Neuronal stem cell (in vitro differentiated cells): ENCODE measurements at places on chromosomes 12 and 14.
A peak's percentile ranks its signal among the peaks of the same experiment; 100 is the strongest.

GRCh38 chr12:114194956-114195355 lies 211.0 kb downstream of the TBX5 start:
- no peak for DNase-seq

DNA sequence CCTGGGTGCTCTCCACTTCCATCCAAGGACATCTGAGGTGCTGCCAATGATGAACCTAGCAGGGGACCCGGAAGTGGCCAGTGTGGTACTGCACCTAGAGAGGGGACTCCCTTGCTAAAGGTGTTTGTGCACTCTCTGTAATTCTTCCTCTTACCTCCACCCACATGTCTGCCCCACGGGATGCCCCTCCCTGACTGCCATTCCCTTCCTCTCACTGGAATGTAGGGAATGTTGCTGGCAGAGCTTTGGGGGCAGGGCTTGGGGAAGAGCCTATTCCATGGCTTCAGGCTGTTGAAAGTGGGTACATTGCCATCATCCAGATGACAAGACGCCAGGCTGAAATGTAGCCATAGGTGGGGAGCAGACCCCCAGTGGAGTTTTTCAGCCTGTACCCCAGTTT lies 153.2 kb downstream of the SMOC1 start:
- no peak for DNase-seq

DNA sequence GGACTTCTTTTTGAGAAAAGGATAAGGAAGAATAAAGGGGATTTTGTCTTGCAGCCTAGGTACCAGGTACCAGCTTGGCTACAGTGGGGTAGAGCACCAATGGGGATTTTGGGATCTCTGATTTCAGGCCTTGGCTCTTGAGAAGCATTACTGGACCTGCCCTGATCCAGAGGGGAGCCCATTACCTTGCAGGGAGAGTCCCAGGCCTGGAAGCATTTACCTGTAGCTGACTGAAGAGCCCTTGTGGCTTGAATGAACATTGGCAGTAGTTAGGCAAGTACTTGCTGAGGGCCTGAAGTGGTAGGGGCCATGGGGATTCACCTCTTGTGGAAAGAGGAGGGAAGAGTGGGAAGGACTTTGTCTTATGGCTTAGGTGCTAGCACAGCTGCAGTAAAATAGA lies 308.2 kb upstream of the FBXO33 start:
- DNase-seq: no peak

DNA sequence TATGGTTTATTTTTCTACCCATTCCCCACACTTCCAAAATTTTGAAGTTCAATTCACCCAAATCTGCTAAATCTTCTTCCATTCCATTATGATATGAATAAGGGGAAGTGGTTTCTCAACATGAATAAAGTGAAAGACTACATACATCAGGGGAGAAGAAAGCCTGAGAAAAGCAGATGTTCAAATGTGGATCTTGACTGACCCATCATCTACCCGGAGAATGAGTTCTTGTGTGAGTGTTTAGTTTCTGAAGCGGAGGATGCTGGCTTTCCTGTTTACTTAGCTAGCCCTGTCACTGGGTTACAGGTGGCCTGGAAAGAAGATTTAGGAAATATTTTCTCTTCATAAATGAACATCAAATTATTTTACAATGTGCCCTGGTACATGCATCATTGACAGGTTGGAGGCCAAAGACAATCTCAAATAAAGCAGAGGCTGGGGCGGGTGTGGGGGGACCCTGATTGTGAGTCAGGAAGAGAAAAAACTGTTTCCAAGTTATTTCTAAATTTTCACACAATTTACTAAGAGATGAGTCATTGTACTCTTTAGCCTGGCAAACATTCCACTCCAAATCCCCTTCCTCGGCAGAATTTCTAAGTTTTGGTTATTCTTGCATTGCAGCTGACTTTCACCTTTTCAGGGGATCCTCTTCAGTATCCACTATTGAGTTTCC lies 135.6 kb downstream of the SLC25A21 start:
- no peak for DNase-seq

GRCh38 chr14:74464785-74465184 lies 28.3 kb downstream of the NPC2 start:
- no peak for DNase-seq

DNA sequence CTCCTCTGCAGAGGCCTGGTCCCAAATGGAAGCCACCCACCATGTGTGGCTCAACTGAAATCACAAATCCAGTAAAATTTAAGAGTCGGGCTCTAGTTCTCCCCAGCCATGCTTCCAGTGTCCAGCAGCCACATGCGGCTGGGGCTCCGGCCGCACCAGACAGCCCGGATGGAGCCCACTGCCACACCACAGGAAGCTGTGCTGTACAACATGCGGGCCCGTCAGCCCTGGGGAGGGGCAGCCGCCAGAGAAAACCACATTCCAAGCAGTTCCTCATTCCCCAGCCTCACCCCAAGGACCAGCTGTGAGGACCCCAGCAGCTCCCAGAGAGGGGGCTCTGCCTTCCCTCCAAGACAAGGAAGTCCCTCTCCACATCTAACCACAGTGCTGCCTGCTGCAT lies 135.0 kb downstream of the NCOR2 start:
- DNase-seq: no peak

DNA sequence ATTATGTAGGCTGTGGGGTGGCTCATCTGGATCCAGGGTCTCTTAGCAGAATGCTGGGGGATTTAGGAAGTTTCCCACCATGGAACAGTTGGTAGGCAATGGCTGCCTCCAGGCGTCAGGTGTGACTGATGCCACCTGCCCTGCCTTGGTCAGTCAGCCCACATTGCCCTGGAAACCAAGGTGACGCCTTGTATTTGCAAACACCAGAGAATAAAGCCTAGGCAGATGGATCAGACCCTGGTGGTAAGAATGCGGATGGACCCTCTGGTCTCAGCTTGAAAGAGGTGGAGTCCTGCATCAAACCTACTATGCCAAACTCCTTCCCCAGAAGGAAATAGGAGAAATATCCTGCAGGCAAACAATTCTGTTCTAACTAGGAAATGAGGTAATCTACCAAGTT lies 38.2 kb downstream of the NCKAP5L start:
- DNase-seq: no peak

DNA sequence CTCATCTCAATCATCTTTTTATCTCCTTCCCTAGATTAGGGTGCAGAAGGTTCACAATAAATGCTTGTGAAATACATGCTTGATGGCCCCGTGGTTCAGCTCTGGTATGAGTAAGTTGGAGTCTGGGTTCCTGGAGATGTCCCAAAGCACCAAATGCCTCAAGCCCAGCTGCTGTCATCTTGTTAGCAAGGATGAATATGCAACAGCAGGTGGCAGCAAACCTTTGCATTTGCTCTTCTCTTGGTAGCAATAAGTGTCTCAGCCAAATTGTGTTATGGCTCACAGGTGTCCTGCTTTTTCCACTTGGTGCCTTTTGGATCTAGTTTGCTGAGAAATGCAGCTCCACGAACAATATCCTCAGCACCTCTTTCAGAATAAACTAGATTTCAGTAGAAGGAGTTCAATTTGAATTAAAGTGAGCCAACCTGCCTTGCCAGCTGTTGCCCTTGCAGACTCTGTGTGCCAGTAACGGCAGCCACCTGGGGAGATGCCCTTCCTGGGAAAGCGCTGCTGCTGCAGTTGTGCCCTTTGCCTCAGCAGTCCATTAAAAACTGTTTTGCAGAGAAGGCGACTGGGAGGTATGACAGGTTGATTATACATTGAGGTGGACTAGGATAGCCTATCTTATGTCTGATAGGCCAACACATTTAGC lies 417.3 kb downstream of the SNAPC1 start:
- DNase-seq: peak; percentile 64

DNA sequence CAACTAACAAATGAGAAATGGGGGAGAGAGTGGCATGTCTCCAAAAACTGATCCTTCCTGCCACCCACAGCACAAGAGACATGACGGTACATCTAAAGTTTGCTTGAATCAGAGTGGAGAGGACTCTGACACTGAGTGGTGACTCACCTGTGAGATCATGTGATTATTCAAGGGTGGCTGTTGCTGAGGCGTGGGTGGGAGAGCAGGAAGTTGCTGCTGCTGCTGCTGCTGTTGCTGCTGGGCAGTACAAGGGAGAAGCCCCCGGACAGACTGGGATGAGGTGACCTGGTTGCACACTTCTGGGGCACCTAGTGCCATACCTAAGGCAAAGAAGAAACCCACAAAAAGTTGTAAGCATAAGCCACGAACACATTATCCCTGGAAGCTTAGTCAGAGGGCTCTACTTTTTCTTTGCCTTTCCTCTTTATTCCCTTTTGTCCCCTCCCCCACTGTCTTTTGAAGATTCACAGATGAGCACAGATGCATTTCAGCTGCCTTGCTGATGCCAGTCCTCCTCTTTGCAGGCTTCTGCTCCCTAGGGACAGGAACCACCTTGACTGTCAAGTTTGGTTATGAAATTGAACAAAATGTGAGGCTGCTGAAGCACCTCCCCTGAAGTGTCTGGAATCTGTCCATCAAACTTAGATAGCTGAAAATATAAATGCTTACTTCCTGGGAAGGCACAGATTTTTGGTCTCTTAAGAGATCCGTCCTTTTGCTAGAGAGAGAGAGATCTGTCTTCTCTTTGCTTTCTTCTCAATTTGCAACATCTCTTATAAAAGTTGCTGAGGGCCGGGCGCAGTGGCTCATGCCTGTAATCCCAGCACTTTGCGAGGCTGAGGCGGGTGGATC lies 29.4 kb upstream of the STAC3 start:
- DNase-seq: no peak

- DNase-seq: no peak
Measured at GRCh38 chr14:32438517-32438916, 109.4 kb downstream of the AKAP6 start.

DNA sequence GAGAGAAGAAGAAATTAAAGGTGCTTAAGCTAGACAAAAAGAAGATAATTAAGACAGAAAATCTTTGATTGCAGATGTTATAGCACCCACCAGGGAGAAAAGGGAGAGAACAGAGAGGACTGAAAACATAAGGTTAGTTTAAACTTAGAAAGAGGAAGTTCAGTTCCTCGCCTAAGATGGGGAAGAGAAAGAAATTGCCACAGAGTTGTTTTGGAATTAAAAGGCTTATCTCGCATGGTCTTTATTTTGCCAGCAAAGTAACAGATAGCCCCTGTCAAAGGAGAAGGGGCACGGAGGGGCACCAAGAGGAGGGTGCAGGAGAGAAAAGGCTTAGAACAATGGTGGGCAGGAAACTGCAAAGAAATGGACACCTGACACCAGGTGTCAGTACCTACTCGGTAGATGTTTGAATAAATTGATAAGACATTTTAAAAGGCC lies 17.8 kb upstream of the OXA1L start:
- no peak for DNase-seq

- no peak for DNase-seq
Measured at GRCh38 chr12:126182619-126183236, 1117.5 kb downstream of the AACS start.

DNA sequence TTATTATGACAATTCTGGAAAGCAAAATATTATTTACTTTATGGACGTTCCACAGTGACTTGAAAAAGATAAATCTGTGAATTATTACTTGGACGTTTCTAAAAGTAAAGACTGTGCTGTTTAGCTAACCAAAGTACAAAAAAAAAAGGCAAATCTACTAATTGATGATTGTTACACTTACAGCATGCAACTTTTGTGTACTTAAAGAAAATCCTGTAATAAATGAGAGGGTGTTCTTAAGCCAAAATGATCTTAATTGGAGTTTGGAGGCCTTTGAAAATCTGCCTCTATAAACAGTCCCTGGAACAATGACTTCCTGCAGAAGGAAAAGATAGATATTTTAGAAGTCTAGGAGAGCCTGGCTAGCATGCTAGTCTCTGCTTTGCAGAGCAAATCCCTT lies 434.0 kb upstream of the SYT1 start:
- no peak for DNase-seq

DNA sequence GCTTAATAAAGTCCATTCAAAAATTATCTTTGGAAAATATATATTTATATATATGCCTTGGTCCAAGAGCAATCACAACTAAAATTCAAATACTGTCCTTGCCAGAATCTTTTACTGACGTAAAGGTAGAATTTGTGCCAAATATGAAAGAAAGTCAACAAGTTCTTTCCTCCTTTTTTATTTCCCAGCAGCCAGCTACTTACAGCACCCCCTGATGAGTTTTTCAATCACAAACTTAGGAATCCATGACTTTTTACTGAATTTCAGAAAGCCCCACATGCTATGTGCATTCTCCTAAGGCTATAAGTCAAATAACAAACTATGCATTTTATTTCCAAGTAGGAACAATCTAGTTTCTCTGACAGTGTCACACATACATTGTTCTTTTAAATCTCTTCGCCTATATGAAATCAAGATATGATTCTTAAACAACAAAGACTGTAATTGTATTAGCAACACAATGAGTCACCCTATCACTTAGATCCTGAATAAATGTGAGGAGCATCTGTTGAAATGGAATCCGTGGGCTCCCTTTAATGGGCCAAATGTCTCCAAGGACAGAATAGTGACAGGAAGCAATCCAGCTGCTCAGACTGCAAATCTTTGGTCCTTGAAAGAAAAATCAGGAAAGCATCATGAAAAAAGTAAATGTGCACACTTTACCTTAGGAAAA lies 271.4 kb downstream of the DUSP6 start:
- DNase-seq: no peak

DNA sequence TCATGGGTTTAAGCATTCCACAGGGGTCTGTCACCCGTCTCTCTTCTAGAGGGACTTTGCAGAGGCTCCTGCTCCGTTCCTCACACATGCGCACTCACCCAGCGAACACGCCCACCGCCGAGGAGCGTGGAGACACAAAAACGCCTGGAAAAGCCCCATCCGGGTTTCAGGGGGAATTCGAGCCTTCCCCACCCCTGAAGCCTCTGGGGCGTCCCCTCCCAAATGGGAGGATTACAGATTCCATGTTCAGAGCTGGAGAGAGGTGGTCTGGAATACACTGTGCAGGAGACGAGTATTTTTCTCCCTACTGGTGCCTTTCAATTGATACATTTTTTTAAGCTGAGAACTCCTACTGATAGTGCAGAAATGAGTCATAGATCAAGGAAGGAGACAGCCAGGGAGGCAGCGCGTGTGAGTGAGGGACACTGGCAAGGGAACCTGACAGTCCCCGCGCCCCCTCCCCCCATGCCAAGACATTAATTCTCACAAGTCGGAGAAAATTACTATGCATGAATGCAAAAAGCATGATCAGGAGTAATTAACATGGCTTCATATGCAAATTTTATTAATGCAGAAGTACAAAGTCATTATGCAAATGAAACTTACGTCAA lies 36.9 kb downstream of the BCL11B start:
- DNase-seq: peak; percentile 57

DNA sequence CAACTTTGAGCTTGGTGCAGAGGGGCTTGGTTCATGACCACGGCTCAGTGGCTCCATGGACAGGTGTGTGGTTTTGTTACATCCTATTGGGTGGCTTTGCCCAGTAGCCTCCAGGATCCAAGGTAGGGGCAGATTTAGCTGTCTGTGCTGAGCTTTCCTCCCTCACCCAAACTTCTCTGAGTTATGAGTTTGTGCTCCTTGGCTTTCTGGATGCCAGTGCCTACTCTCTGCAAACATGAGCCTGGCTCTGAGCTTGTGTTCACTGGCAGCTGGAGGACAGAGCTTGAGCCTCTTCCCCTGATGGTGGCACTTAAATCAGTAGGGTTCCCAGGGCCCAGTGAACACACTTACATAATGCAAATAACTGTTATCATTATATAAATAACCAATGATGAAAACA lies 45.3 kb upstream of the HECTD1 start:
- no peak for DNase-seq

GRCh38 chr14:99346470-99347080 lies 74.6 kb upstream of the BCL11B start:
- DNase-seq: no peak
